ENCODE measurements at places on chromosomes 5 and 9.

- no peak for DNase-seq
These were observed 139.9 kb upstream of the PRLR start for GRCh38 chr5:35369965-35370790.

DNA sequence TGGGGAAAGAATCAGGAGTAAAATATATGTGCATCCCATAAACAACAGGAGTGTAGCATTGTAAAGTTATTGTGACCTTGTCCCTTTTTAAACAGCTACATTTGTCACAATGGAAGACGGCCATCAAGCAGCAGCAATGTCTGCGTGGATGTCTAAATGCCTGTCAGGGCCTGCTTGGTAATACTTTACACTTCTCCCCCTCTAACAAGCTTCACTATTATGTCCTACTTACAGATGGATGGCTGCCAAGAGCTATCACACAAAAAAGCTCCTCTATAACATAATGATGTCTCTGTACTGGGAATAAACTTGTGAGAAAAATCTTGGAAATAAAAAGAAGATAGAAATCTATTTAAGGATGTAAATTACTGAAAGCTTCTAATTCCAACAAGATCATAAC is 213.0 kb downstream of the FBXL17 start:
- no peak for DNase-seq

GRCh38 chr5:155485386-155485785 is 471.8 kb downstream of the KIF4B start:
- DNase-seq, result no peak

DNA sequence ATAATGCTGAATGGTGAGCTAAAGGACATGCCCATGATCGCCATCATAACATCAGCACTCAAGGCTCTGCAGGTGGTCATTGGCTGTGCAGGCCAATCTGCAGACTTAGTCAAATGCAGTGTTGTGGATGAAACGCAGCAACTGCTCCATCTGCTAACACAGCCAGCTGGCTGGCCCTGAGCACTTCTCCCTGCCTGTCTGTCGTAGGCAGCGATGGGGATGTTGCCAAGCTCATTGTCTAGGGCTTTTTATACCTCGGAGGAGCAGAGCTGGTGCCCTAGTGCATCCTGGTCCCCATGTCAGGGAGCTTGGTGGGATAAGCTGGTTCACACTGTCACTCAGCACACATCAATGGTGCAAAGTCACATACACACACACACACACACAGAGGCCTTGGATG is 189.4 kb downstream of the TENT4A start:
- DNase-seq, result no peak

DNA sequence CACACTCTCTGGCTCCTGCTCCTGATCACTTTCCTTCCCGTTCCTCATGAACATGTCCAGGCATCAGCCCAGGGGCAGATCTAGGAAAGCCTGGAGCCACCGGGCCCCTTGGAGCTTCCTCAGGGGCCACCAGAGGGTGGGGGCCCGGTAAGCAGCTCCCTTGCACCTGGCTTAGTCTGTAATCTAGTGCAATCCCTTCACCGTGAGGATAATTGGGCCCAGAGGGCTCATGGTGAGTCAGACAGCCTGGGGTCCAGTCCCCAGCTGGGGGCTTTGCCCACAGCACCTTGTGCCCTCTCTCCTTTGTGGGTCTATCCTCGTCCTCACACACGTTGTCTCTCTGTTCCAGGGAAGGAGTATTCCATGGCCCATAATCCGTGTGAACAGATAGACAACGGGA is 10.4 kb upstream of the ALDH1B1 start:
- DNase-seq, result no peak

All from stimulated activated CD4-positive, alpha-beta T cell treated with anti-CD3 and anti-CD28 coated beads, Interleukin-12 subunit alpha, Interleukin-12 subunit beta, amount 100 ng/mL, for 24 hours (primary cell).